ENCODE measurements at places on chromosomes 5 and 9.
A peak's percentile ranks its signal among the peaks of the same experiment; 100 is the strongest.

GRCh38 chr5:179165421-179166170 is 105.4 kb downstream of the ZNF354C start:
- no peak for DNase-seq

- no peak for DNase-seq
Measured at GRCh38 chr5:76521240-76521758, 101.9 kb downstream of the F2RL2 start.

GRCh38 chr9:81150016-81150625 is 539.2 kb downstream of the TLE1 start:
- DNase-seq: no peak

GRCh38 chr5:109823597-109823996 is 133.9 kb downstream of the MAN2A1 start:
- DNase-seq: no peak

GRCh38 chr9:777978-778377 is 63.5 kb upstream of the DMRT1 start:
- DNase-seq: no peak

GRCh38 chr5:10859393-10860195 is 98.6 kb upstream of the DAP start:
- peak; percentile 95 for DNase-seq

- DNase-seq: no peak
Measured at GRCh38 chr5:40428126-40428525, 251.6 kb upstream of the PTGER4 start.

DNA sequence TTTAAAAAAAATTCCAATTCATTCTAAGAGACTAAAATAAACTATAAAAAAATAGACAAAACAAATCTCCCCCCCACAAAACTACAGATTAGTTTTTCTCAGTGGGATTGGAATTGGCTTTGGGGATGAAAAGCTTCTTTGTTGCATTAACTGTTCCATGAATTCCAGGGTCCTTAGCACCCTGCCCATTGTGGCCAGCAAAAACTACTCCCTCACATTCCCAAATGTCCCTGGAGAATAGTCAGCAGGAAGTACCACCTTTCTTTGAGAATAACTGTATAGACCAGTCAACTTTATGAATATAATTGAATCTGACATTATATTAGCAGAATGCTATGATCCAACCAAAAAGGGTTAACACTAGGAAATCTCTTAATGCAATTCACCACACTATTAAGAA is 147.9 kb downstream of the LPAR1 start:
- no peak for DNase-seq

DNA sequence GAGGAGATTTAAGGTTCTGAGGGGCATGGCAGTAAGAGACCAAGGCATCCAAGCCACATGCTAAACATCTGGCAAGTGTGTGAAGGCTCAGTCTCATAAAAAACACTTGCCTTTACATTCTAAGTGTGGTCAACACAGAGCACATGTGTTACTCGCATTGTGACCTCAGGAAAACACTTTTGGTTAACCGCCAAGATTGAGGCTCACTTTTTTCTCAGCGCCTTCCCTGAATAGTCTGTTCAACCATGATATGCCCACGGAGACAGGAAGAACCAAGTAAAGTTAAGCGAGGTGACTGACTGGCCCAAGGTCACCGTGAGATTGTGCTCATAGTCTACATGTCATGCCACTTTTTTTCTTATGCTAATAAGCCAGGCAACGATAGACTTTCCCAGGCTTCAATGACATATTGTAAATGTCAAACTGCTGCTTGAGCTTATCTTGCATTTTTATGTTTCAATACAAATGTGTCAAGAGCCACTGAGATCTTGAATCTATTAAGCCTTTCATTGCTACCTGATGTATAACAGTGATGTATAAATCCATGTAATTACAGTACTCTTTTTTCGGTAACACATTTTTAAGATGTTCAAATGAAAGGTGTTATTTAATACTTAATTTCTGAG is 21.1 kb upstream of the IL9 start:
- DNase-seq: no peak

DNA sequence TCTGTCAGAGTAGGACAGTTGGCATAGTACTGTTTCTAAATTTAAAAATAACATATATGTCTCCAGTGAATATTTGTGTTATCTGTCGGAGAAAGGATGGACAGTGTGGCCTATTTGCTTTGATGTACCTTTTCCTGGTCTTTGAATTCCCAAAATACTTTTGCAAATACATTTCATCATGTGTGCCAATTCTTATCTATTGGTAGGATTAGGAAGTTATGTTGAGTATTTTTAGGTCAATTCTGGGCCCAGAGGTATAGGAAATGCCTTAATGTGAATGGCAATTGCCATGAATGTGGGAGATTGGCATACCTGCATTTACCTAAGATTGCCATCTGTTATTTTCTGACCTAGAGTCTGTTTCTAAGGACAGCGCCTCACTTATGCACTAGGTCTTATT is 5.8 kb downstream of the FOCAD start:
- DNase-seq: no peak

GRCh38 chr5:154783774-154784460 is 28.7 kb downstream of the LARP1 start:
- peak; percentile 73 for DNase-seq

DNA sequence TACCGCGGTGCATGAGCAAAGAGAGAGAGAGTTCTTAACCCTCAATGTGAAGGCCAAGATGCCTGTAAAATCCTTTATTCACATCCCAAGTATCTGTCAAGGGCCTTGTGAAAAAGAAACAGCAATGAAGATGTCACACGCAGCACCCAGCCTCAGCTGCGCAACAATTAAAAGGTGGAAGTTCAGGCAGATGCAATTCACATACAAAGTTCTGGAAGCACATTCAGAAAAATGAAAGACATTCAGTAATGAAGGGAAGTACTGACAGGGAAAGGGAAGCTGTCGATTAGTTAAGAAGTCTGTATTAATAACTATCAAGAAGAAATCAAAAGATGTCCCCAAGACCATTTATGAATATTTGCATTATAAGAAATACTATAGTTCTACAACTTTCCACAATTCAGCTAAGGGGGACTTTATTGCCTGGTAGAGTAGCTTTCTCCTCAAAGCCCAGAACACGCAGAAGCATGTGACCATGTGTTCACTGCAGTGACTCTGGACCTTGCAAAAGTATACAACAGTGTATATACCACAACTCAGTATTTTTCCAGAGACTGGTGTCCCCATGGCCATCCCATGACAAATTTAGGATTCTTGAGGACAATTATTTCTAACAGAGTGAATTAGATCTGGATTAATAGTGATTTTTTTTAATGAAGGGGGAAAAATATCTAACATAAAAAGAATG is 137.5 kb downstream of the CDK5RAP2 start:
- no peak for DNase-seq

GRCh38 chr5:115417076-115417475 is 120.6 kb upstream of the CCDC112 start:
- no peak for DNase-seq

DNA sequence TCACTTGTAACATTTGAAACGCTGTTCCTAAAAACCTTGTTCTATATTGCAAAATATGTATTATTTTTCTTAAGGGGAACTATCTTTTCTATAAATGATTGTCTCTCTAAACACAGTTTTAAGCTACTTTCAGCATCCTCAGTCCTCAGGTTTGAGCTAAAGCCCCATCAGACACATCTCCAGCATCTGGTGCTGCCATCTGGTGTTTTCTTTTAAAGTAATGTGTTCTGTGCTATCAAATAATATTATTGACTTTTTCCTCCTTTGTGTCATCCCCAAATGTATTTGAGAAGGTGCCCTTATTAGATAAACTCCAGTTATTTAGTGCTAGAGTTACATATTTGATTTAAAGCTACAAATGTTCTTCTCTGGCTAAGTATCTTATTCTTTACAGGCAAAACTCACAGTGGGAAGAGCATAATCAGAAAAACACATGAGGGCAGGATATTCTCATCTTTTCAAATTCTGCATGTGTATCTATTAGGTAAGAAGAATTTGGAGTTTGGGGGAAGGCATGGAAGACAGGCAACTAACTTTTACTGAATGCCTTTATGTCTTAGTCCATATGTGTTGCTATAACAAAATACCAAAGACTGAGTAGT is 27.5 kb downstream of the ZNF474 start:
- no peak for DNase-seq

- no peak for DNase-seq
Measured at GRCh38 chr5:142621227-142621626, 64.7 kb downstream of the FGF1 start.

DNA sequence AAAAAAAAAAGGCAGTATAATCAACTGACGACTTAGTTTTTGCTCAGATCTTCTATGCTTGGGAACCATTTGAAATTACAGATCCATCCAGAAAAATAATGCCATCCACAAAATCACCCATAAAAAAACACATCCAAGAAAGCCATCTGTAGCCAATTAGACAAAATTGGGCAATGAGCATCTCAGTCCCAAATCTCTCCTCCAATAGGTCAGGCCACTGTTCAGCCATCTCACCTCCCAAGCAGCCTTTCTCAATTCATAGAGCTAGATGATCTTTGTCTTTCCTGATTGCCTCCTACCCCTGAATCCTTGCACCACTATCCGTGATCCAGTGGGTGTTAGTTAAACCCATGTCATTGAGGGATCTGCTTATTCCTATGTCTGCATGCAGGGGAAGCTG is 139.6 kb downstream of the SCAMP1 start:
- DNase-seq: no peak

DNA sequence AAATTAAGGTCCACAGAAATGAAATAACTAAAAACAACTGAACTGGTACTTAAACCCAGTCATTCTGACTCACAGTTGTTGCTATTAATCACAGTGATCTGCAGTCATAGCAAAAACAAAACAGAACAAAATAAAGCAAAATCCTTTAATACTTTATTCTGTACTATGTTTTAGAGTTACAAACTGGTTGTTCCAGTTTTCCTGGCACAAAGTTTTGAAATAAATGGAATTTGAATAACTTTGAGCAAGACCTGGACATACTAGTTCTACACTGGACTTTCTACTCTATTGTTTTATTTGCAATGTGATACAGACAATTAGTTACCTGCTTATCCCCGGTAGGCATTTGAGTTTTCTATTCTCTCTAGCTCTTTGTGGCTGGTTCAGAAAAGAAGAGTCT is 147.9 kb downstream of the DMRT2 start:
- DNase-seq: no peak

DNA sequence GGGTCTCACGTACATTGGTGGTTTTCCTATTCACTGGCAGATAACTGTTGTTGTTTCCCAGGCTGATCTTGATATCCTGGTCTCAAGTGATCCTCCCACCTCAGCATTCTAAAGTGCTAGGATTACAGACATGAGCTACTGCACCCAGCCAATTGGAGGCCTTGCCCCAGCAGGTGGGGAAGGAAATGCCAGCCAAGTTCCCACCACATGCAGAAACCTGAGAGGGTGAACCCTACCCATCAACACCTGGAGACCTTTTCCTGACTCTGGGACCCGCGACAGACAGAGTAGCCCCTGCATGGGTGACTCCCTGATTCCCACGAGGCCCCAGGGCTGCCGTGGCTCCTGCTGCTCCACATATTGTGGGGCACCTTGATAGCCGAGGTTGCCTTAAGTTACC is 107.7 kb downstream of the GDA start:
- DNase-seq: no peak

- DNase-seq: no peak
Measured at GRCh38 chr5:6541256-6542013, 91.4 kb downstream of the NSUN2 start.

GRCh38 chr5:140391312-140391711 is 10.3 kb upstream of the ANKHD1 start:
- no peak for DNase-seq

- no peak for DNase-seq
Measured at GRCh38 chr5:155629597-155629996, 616.0 kb downstream of the KIF4B start.

GRCh38 chr9:73026375-73026774 is 73.5 kb upstream of the ALDH1A1 start:
- no peak for DNase-seq

DNA sequence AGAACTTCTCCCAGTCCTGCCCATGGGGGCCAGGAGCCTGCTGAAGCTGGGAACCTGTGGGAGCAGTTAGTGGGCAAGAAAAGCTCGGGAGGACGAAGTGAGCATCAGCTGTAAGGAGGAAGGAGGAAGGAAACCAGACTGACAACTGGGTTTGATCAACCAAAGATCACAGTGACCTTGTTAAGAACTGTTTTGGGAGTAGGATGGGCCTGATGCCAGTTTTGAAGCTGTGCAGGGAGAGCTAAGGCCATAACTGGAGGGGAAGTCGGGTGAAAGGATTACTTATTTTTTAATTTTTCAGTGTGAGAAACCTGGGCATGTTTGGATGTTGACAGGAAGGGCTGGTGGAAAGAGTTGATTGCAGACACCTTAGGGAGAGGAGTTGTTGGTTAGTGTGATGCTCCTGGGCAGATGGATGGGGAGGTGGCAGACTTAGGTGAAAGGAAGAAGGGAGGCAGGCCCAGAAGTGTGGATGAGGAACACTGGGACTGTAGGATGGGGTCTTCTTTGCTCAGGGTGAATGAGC is 58.3 kb upstream of the KLF4 start:
- no peak for DNase-seq

GRCh38 chr5:9094582-9094981 is 451.3 kb downstream of the SEMA5A start:
- no peak for DNase-seq

GRCh38 chr5:109671136-109671535 is 18.6 kb upstream of the MAN2A1 start:
- no peak for DNase-seq

GRCh38 chr5:150312518-150312917 is 9.8 kb upstream of the ARSI start:
- DNase-seq: no peak

- no peak for DNase-seq
Measured at GRCh38 chr9:36987409-36987808, 46.7 kb downstream of the PAX5 start.

DNA sequence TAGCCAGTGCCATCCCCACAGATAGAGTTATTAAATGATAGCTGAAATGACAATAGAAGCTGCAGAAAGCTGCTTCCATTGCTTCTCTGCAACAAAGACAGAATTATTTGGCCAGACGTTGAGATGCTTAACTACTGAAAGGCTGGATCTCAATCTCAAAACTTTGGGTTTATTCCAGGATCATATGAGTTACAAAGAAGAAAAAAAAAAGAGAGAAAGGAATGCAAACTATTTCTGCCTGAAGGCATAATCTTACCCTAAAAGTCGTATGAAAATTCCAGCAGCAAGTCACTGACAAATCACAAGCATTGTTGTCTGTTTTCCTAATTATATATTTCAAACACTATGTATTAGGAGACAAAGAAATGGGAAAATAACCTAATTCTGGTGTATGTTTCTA is 12.8 kb upstream of the TYRP1 start:
- DNase-seq: peak; percentile 97

DNA sequence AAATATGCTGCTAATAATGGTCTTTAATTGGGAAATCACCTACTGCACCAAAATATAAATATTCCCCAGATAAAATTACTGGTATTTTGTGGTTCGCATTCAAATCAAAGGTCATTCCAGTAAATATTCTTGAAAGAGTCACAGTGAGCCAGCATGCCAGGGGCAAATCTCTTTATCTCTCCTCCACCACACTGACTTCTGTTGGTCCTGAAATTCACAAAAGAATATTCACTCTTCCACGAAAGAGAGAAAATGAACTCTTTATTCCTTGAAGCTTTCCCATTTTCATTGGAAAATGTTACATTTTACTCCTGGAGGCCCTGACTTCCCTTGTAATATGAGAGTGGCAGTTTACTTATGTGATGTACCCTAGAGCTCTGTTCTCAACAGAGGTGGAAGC is 39.7 kb downstream of the ZNF366 start:
- peak; percentile 78 for DNase-seq

Data from foreskin melanocyte (primary cell).